Mammary microvascular endothelial cell (primary cell): ENCODE measurements at places on chromosomes 3 and 15. TPM values are rescaled to one million over a fixed set of nuclear protein-coding genes. Genes with fewer than 3 reads are reported as not detected.

Gene SYNPR
- not detected in 2 replicates for total RNA-seq

Gene ADAMTS7
- 15.2 and 17.3 TPM in 2 replicates for total RNA-seq

Gene C3orf22
- total RNA-seq = not detected in 2 replicates

Gene CXCR6
- not detected in 2 replicates for total RNA-seq

Gene CSNK1G1
- 15.4 and 16.1 TPM in 2 replicates for total RNA-seq

Gene IL5RA
- total RNA-seq = not detected in 2 replicates

Gene GOLGA8K
- not detected in 2 replicates for total RNA-seq

Gene KNG1
- not detected in 2 replicates for total RNA-seq

Gene MCTP2
- total RNA-seq = 0.54 and 0.67 TPM in 2 replicates
